ENCODE measurements at places on chromosomes 6 and 20.

DNA sequence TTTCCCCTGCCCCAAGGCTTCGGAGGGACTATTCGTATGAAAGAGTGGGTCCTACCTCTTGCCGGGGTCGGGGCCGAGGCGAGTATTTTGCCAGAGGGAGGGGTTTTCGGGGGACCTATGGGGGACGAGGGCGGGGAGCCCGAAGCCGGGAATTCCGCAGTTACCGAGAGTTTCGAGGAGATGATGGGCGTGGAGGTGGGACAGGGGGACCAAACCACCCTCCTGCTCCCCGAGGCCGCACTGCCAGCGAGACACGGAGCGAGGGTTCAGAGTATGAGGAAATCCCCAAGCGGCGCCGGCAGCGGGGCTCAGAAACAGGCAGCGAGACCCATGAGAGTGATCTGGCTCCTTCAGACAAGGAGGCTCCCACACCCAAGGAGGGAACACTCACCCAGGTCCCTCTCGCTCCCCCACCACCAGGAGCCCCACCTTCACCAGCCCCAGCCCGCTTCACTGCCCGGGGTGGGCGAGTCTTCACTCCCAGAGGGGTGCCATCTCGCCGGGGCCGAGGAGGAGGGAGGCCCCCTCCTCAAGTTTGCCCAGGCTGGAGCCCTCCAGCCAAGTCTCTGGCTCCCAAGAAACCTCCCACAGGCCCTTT is 11.3 kb downstream of the PRRC2A start:
- no peak for DNase-seq

- DNase-seq = no peak
These were observed 22.2 kb downstream of the SAMHD1 start for GRCh38 chr20:36929290-36929689.

- DNase-seq = no peak
These were observed 29.2 kb downstream of the DEFB114 start for GRCh38 chr6:49934770-49935169.

- DNase-seq = no peak
These were observed 25.1 kb upstream of the RPP40 start for GRCh38 chr6:5028921-5029320.

DNA sequence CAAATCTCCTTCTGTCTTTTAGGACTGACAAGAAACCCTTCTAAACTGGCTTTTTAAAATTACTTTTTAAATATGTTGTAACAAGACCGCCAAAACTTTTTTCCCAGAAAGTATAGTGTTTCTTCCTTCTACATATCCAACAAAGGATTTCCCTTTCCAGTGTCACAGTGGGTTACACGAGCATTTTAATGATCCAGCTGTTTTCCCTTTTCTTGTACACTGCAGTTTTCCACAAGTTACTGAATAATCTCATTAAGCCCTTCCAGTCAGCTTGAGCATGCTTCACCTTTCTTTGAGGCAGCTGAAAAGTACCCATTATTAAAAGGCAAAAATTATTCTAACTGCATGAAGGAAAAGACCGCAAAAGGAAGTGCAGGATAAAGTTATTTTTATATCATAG is 48.6 kb downstream of the CD24 start:
- no peak for DNase-seq

DNA sequence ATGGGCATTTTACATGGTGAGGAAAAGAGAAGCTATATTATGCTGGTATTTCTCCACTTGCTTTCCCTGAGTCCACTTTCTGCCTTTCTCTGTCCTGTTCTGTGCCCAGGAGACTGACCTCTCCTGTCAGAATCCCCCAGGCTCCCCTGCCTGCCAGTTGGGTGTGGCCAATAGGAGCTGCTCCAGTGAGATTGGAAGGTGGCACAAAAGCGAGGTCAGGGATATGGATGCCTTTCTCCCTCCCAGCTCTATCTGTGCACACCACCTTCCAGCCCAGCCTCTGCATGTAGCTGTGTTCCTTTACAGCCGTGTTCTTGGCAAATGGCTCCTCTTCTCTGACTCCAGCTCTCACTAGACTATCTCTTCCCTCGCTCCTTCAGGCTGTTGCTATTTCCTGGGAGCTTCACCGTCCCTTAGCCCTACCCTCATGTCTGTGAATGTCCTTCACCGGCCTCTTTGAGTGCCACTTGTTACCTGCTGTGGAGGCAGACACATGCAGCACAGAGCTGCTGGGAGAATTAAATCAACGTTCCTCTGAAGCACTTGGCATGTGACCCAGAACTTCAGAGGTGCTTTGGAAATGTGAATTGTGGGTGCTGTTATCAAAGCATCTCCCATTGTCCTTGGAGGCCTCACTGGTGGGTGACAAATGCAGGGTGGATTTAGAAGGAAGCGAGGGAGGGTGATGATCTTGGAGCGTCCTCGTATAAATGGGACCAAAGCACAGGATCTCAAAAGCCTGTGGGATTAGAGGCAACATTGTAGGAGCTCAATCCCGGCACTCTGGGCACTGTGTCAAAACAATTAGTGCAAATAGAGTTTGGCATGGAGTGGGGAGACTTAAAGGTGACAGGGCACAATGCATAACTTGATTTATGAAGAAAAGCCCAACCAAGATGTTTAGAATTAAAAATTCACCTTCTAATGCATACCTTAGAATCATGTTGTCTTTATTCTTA is 28.9 kb upstream of the RALGAPA2 start:
- DNase-seq = no peak

GRCh38 chr6:28525496-28526039 is at the start of gene GPX5:
Gene GPX5 (plus strand): TSS chr6:28525881. CDS start chr6:28526014, 133 bp downstream.
- DNase-seq = no peak

DNA sequence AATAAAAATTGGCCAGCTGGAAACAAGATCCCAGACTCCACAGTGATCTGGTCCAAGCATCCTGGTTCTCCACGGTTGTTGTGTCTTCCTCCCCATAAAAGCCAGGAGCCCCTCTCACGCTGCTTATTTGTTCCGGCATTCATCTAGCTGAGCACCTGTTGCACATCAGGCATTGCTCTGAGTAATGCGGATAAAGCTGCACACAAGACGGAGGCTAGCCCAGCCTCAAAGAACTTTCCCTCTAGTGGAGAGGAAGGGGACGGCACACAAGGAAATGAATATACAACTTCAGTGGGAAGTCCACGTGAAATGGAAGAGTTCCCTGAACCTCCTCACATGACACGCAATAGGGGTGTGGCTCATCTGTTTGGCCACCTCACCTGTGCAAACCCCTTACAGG is 30.3 kb upstream of the NXT1 start:
- no peak for DNase-seq

GRCh38 chr6:47005486-47005885 is 36.6 kb downstream of the ADGRF1 start:
- no peak for DNase-seq

DNA sequence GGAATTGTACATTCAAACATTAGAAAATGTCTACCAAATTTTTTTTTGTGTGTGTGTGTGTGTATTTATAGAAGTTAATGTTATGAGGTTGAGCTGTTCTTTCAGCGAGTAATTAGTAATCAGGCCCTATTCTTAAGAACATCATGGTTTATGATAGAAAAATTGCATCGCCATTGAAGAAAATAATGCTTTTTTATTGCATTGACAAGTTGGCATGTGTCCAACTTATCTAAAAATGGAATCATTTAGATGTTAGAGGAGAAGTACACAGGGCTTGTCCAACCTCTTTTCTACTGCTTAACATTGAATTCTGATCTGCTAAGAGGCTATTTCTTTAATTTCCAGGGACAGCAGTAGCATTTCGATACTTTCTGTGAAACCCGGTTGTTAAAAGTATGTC is 61.6 kb upstream of the ADGRG6 start:
- no peak for DNase-seq

DNA sequence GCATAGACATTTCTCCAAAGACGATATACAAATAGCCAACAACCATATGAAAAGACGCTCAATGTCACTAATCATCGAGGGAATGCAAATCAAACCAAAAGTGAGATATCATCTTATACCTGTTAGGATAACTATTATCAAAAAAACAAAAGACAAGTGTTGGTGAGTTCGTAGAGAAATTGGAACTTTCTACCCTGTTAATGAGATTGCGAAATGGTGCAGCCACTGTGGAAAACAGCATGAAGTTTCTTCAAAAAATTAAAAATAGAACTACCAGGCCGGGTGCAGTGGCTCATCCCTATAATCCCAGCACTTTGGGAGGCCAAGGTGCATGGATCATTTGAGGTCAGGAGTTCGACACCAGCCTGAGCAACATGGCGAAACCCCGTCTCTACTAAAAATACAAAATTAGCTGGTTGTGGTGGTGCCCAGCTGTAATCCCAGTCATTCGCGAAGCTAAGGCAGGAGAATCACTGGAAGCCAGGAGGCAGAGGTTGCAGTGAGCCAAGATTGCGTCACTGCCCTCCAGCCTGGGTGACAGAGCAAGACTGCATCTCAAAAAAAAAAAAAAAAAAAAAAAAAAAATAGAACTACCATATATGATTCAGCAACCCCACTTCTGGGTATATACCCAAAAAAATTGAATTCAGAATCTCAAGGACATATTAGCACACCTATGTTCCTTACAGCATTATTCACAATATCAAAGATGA is 170.0 kb upstream of the ZNF184 start:
- no peak for DNase-seq

- DNase-seq = no peak
These were observed 148.5 kb upstream of the TAB2 start for GRCh38 chr6:149168968-149169367.

DNA sequence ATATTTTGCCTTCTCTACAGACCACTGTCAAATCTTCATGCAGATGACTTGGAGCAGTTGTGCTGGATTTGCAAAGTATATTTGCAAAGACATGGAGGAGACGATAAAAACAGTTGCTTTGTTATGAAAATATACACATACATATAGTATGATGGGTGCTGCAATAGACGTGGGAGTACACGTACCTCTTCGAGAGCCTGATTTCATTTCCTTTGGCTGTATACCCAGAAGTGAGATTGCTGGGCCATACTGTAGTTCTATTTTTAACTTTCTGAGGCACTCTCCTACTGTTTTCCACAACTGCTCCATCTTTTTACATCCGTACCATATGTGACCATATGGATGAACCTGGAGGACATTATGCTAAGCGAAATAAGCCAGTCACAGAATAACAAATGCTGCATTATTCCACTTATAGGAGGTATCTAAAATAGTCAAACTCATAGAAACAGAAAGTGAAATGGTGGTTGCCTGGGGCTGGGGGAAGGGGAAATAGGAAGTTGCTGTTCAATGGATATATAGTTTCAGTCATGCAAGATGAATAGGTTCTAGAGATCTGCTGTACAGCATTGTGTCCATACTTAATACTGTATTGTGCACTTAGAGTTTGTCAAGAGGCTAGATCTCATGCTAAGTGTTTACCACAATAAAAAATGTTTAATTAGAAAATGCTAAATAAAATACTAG is 223.8 kb downstream of the HAO1 start:
- DNase-seq = no peak

GRCh38 chr6:7461416-7461815 is 71.8 kb downstream of the RIOK1 start:
- DNase-seq = no peak

- no peak for DNase-seq
These were observed 29.9 kb upstream of the MTHFD1L start for GRCh38 chr6:150835620-150836019.

DNA sequence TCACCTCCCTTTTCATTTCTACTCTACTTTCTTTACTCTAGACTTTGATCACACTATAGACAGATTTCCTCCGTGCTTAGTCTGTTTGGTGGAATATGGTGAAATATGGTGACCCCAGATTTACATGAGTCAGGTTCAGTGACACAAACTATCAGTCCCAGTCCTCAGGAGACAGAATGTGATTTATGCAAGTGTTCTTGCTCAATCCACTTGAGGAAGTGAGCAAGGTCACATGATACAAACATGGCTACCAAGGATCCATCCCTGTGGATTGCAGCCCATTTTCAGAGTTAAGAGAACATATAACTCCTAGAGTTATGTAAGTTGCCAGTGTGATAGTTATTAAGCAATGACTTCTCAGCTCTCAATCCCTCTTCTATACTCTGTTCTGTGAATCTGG is 23.7 kb upstream of the TSHZ2 start:
- DNase-seq = no peak

- DNase-seq = no peak
These were observed 240.3 kb downstream of the DLL1 start for GRCh38 chr6:170050591-170051041.

- no peak for DNase-seq
These were observed 72.8 kb upstream of the PMEPA1 start for GRCh38 chr20:57782631-57783041.

DNA sequence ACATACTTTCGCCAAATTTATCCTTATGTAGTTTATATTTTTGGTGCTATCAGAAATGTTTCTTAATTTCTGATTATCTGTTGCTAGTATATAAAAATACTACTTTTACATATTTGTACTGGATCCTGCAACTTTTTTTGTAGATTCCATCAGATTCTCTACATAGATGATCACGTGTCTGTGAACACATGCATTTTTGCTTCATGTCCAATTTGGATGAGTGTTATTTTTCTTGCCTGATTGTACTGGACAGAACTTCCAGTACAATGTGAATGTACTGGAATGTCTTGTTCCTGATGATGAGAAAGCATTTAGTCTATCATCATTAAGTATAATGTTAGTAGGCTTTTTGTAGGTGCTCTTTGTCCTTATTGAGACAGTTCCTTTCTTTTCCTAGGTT is 25.0 kb upstream of the SSR1 start:
- no peak for DNase-seq
